ENCODE measurements at places on chromosomes 12 and 14.

DNA sequence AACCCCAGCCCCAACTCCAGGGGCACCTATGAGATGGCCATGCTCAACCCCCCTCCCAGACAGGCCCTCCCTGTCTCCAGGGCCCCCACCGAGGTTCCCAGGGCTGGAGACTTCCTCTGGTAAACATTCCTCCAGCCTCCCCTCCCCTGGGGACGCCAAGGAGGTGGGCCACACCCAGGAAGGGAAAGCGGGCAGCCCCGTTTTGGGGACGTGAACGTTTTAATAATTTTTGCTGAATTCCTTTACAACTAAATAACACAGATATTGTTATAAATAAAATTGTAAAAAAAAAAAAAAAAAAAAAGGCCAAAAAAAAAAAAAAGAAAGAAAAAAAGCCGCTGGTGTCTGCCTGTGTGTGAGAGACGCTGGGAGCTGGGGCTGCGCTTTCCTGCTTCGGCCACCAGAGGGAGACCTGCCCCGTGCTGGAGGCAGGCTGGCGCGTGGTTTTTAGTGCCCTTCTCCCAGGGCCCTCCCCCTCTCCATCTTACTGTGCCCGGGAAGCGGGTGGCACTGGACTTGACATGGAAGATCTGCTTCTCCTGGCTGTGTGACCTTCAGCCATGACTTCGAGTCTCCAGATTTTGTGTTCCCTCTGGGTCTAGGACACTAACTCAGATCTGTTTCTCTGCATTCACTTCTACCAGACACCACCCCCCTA lies 3.4 kb upstream of the NXPH4 start:
- peak; percentile 75 for DNase-seq

GRCh38 chr12:38697289-38697688 lies 208.1 kb downstream of the CPNE8 start:
- no peak for DNase-seq

DNA sequence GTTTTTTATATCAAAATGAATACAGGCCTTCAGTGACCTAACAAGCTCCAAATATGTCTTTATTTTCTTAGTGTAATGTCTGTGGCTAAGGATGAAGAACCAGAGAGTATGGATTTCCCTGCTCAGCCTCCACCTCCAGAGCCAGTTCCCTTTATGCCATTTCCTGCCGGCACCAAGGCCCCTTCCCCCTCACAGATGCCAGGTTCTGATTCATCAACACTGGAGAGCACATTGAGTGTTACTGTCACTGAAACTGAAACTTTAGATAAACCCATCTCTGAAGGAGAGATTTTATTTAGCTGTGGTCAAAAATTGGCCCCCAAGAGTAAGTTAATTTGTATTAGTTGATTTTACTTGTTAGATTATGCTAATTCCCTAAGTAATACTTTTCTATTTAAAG lies 61.0 kb downstream of the KIAA0586 start:
- peak; percentile 6 for DNase-seq

- DNase-seq = no peak
These were observed 45.7 kb downstream of the EIF2S3B start for GRCh38 chr12:10551375-10551774.

DNA sequence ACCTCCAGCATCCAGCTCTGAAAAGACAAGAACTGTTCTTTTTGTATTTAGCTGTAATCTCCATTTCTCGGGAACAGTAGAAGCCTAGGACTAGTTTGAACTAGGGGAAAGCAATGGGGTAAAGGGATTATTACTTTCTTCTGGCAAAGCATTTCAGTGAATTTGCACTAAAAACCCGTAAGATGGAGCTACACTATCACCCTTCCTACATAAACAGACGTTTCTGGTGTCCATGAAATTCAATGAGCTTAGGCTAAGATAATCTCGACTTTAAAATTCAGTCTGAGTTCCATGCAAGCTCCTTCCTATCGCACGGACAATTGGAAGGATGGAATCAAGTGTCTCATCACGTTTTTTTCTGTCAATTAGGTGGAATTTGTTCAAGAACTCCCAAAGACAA lies 24.0 kb downstream of the ACSM4 start:
- no peak for DNase-seq

DNA sequence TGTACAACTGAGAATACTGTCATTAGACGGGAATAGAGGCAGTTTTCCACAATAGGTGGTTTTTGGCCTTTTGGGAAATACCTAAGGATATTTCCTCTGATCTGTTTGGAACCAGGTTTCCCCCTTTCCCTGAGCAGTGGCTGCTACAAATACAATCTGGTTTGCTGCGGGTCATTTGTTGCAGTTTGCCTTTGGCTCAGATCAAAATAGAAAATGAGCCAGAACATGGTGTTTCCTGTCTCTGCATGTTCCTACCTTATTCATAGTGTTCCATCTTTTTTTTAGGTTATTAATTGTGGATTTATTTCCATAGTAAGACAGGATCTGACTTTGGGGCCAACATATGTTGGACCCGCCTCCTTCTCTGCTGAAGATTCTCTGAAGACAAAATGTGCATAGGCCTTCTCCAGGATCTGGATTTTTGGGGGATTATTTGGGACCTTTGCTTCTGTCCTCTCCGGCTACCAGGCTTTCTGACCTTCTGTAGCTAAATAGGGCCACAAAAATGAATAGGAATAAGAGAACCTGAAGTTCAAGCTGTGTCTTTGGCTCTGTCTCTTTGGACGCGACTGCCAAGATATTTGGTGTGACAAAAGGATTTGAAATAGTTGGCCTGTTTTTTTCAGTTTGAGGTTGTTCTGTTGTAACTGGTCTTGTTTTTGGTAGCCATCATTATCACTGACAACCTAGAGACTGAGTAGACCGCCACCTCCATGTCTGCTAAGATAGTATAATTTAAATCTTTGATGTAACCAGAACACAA lies 146.9 kb downstream of the PRKCH start:
- DNase-seq = no peak

GRCh38 chr12:31682136-31682962 lies 22.9 kb downstream of the ETFBKMT start:
- DNase-seq = peak; percentile 73

- DNase-seq = no peak
These were observed 290.2 kb downstream of the PRKD1 start for GRCh38 chr14:29637411-29637810.

DNA sequence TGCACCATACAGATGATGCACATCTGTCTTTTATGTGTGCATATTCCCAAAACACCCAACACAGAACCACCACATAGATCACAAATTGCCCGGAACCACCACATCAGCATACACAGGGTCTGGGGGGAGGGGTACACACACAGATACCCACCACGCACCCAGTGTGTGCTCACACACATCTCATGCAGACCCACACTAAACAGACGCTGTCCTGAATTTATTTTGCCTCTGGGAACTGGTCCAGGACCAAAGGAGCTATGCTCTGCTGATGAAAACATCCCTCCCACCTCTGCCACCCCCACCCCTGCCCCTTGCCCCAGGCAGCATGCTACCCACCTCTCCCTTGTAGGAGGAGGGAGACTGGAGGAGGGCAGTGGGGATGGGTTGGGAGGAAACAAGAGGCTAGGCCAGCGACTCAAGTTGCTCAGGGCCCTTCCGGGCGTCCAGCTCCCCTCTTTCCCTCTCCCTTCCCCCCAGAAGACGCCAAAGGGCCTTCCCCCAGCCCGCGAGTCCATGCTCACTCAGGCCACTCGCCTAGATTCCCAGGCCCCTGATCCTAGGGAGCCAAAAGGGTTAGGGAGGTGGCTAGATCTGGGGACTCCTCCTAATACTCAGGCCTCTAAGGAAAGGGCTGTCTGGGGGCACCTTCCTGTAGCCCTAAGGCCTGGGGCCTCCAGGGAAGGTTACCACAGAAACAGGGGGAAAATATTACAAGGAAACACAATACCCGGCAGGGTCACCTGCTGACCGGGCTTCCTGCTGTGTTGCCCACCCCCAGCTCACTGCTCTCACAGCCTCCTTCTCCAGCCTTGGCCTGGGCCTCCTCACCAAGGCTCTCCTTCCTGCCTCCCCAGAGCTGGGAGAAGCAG lies 3.1 kb downstream of the HDAC7 start:
- no peak for DNase-seq

DNA sequence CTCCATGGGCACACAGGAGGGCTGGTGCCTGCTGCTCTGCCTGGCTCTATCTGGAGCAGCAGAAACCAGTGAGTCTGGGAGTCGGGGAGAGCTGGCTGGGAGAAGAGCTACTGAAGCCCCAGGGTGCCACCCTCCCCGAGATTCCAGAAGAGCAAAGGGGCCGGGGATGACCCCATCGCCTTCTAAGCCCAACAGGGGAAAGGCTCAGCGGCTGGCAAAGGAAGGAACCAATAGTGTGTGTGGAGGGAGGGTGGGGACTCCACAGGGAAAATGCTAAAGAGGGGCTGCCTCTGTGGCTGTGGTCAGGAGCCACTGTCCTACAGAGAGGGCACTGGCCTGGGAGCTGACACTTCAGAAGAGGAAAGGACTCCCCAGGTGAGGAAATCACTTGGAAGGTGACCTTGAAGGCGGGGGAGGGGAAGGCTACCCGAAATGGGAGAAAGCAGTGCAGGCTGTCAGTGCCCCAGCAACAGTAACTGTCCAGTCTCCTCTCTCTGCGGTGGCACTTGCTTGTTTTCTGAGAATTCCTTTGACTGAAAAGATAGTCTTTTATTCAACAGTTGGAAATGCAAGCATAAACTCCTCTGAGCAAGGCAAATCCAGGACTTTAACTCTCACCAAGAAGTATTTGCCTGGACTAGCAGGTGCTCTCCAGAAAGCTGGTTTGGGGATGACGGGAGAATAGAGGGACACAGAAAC lies 552 bp downstream of the TAPBPL start:
- no peak for DNase-seq

- peak; percentile 44 for DNase-seq
These were observed 752 bp downstream of the DACT1 start for GRCh38 chr14:58638231-58639197.

DNA sequence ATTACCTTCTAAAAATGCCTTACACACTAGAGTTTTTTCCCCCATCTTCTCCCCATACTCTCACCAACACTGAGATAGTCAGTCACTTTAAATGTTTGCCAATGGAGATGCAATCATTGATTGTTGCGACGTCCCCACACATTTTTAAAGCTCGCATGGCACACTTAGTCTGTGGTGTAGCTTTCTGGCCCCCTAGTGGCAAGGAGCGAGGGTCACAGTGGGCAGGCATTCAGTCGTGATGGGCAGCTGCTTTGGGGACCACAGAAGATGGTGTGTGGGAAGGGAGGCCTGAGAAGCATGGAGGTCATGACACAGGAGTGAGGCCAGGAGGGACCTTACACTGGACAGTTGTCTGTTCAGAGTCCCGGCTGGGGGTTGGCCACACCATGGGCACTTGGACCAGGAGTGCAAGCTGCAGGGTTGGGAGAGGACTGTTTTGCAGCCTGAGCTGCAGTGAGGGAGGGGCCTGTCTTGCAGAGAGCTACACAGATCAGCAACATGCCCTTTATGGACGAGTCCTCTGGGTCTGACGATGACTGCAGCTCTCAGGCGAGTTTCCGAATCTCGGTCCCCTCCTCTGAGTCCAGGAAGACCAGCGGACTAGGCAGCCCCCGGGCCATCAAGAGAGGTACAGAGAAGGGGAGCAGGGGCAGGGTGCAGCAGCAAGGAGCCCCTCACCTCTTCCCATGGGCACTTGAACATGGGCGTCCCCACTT lies 28.6 kb downstream of the PIGH start:
- DNase-seq = peak; percentile 37

Data from GM06990 (cell line).